GM18507 (cell line): ENCODE measurements at places on chromosomes 11 and 22.

- DNase-seq: no peak
These were observed 87.2 kb downstream of the KCNC1 start for GRCh38 chr11:17821648-17822400.

DNA sequence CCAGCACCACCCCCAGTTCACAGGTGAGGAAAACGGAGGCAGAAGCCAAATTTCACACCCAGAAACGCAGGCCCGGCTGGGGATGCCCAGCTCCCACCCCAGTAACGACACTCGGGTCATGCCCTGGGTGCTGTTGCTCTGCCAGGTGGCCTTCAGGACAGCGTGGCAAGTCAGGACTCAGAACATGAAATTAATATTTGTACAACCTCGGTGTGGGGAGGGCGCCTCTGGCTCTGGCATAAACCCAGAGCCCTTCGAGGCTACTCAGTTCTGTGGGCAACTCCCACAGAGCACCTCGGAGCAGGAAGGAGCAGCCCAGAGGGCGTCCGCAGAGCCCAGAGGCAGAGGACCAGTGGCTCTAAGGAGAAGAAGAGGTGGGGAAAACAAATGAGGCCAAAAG lies 71.6 kb downstream of the CELSR1 start:
- no peak for DNase-seq

DNA sequence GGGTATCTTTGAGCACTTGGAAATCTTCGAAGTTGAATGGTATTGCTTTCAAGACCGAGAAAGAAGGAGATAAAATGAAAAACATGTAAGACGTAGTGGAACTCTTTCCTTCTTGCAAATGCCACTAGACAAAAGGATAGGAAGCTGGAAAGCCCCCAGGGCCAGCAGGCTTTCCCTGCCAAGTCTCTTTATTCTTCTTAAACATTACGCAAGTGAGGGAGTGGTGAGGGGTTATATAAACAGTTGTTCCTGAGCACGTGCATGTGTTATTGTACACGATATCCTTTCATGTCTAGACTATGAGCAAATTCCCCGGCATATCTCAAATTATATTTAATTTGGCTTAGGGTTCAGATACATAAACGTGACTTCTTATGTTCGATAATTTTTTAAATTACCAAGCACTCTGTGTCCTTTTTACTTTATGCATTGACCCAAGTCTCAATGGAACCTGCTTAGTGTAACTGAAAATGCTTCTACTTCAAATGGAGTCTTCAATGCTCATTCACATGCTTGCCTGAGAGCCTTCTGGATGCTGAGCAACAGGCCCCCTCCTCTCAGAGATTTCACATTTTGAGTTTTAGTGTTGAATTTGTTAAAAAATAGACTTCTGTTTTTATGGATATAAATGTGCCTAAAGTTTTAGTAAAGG lies 59.0 kb downstream of the PPP2R1B start:
- DNase-seq: no peak

DNA sequence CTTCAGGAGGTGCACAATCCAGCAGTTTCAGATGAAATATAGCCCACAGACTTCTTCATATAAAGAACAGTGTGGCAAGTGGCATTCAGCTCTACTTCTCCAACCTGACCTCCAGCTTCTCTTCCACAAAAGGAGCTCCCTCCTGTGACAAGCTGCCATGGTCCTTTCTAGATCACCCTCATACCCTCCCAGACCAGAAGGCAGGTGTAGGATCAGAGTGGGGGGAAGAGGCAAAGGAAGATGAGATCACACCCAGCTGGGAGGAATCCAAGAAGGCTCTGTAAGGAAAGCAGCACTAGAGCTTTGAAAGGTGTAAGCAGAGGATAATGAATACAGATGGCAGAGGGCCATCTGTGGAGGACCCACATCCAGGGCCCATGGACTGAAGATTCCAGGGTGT lies 7.6 kb downstream of the CLPB start:
- DNase-seq: no peak

DNA sequence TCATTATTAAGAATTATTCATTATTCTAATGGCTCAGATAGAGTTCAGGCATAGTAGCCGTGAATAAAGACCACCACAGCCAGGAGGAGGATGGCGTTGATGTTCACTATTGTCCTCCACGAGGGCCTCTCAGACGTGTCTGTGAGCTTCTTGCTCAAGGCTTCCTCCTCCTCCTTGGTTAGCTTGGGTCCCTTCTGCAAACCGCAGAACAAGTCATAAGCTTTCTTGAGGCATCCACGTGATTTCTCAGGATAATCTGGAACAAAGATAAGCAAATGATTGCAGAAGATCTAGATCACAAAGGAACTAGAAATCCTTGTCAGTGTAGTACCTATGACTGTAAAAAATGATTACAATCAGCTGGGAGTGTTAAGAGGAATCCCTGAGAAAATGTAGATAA lies 13.6 kb upstream of the RFPL2 start:
- no peak for DNase-seq

- DNase-seq: no peak
These were observed 810 bp downstream of the ISX start for GRCh38 chr22:35066768-35067167.

DNA sequence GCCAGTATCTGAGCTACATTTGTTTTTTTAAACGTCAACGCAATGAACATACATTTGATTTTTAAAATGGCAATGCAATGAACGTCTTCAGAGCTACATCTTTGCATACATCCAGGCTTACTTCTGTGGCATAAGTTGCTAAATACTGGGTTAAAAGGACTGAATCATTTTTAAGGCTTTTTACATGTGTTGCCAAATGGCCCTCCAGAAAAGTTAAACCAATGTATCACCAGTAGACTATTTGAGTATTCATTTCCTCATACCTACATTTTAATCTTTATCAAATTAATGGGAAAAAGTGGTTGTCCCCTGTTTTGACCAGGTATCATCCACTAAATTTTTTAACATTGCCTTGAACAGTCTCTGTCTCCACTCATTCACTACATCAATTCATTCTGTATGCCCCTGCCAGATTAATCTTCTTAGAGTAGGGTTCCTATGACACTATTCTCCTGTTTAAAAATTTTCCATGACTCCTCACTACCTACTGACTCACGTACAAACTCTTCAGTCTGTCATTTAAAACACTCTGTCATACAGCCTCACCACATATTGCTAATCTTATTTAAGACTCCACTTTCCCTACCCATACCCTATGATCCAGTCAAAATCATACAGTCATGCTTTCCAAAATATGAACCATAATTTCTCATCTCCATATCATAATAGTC lies 12.4 kb upstream of the PRRG4 start:
- no peak for DNase-seq

DNA sequence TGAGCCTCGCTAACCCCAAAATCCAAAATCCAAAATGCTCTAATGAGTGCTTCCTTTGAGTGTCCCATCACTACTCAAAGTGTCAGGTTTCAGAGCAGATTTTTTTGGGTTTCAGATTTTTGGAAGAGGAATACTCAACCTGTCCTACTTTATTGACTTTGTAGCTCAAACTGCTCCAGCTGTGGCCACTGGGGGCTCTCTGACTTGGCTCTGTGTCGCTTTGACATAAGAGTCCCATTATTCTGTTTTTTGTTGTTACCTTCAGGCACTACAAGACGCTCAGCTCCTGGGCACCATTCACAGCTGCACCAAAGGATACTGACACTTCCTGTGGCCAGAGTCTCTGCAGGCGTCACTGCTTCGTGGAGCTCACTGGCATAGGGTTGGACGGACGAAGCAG lies 41.1 kb downstream of the PHF21B start:
- DNase-seq: no peak

DNA sequence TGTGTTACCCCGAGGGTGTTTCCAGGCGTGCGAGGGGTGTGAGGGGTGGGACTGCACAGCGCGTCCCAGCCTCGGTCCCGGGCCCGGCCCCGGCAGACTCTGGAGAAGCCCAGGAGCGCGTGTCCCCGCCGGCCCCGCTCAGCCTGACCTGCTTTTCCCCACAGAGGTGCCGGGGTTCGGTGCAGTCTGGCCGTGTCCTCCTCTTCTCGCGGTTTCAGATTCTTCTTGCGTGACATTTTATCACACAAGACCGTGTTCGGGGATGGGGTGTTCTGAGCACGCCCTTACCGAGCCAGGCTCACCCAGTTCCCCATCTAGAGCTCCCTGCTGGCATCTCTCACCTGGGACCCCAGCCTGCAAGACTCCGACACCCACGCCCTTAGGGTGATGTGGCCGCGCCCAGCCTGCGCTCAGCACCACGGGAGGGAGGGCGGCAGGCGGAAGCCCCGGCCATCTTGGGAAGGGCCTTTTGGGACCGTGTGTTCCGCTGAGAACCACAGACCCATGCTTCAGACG lies 775.6 kb downstream of the BRD1 start:
- no peak for DNase-seq

- DNase-seq: no peak
These were observed 420.6 kb upstream of the FAT3 start for GRCh38 chr11:91804042-91804441.

DNA sequence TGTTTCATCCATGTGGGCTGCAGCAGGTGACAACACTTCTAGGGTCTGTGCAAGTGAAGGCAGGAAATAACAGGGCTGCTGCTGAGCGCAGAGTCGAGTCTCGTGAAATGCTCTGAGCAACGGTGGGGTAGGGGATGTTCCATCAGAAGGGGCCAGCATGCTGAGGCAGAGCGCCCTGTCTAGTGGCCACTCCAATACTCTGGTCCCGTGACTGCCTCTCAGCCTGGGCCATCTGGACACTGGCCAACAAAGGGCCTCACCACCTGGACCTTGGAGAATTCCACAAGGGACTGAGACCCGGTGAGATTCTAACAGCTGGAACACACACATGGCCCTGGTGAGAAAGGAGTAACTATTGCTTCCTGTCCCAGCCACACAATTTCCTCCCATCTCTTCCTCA lies 375.7 kb downstream of the SHANK2 start:
- DNase-seq: no peak

DNA sequence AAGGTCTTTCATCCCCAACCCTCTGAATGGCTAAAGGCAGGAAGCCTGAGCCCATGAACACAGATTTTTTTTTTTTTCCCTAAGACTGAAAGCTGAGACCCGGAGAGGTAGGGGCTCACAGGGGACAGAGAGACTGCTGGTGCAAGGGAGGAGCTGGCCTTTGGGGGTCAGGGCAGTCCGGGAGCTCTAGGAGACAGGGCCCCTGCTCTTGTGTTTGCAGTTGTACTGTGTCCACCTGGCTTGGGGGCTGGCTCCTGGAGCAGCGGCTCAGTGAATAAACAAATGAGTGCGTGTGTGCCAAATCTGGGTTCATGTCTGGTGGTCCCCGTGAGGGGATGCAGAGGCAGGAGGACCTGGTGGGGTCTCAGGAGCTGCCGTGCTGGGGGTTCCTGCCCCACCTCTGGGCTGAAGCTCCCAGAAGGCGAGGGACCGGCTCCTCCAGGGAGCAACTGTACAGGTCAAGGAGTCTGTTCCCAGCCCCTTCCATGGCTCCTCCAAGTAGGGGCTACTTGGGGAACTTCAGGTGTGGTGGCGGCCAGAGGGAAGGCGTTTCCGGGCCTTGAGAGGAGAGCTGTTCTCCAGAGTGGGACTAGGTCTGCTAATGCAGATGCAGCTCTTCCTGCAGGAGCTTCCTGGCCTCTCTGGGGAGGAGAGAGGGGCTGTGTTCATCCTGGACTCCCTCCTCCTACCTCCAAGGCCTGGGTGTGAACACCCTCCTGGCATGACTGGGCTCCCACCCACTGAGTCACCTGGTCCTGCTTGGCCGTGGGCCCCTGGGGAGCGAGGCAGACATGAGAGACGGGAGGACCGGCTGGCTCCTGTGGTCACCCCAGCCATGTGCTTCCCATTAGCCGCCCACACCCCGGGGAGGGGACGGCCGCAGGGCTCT lies 57.6 kb downstream of the FBXO7 start:
- DNase-seq: no peak

DNA sequence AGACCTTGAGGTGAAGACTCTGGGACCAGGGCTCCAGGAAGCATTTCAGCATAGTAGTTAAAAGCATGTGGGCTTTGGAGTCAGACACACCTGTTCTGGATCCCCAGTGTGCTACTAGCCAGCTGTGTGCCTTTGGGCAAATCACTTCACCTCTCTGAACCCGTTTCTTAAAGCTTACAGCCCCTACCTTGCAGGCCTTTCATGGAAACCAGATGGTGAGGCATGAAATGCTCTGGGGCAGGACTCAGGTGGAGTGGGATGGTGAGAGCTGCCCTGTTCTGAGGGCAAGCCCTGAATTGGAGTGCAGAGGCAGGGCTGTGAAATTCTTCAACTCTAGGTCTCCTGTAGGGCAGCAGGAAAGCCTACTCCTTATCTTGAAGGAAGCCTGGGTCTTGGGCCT lies 10.5 kb downstream of the UCP2 start:
- no peak for DNase-seq

- DNase-seq: no peak
These were observed 4.8 kb upstream of the SLC39A13 start for GRCh38 chr11:47403571-47403970.

- no peak for DNase-seq
These were observed 545.4 kb downstream of the TBC1D22A start for GRCh38 chr22:47307822-47308221.

GRCh38 chr11:78323363-78323762 lies 94.3 kb downstream of the GAB2 start:
- DNase-seq: no peak

DNA sequence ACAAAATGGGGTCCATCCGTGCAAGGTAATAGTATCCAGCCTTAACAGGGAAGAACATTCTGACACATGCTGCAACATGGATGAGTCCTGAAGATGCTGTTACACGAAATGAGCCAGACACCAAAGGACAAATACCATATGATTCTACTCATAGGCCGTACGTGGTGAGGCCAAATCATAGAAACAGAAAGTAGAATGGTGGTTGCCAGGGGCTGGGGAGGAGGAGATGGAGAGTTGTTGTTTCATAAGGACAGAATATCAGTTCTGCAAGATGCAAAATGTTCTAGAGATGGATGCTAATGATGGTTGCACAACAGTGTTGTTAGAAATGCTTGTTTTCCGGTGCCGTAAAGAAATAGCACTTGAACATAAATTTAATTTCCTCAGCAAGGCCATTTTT lies 2.6 kb downstream of the TBX10 start:
- no peak for DNase-seq

- DNase-seq: no peak
These were observed 167.2 kb downstream of the TRIM29 start for GRCh38 chr11:119970555-119971304.

- DNase-seq: no peak
These were observed 2.7 kb downstream of the RPL27A start for GRCh38 chr11:8685306-8685705.

DNA sequence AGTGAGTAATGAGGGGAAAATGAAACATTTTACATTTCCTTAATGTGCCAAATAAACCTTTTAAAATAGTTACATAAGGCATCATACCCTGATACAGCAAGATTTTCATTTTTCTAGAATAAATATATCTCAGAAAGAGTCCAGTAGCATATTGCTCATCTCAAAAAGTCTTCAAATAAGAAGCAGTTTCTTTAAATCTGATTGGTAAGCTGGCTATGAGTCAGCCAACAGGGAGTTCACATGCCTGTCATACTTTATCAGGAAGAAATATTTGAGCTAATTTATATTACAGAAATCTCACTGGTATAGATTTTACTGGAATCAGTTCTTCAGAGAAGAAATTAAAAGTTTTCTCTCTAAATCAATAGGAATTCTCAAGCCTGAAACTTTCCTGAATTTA lies 258.1 kb downstream of the C11orf87 start:
- DNase-seq: no peak
